ENCODE measurements at places on chromosomes 6 and 20.

DNA sequence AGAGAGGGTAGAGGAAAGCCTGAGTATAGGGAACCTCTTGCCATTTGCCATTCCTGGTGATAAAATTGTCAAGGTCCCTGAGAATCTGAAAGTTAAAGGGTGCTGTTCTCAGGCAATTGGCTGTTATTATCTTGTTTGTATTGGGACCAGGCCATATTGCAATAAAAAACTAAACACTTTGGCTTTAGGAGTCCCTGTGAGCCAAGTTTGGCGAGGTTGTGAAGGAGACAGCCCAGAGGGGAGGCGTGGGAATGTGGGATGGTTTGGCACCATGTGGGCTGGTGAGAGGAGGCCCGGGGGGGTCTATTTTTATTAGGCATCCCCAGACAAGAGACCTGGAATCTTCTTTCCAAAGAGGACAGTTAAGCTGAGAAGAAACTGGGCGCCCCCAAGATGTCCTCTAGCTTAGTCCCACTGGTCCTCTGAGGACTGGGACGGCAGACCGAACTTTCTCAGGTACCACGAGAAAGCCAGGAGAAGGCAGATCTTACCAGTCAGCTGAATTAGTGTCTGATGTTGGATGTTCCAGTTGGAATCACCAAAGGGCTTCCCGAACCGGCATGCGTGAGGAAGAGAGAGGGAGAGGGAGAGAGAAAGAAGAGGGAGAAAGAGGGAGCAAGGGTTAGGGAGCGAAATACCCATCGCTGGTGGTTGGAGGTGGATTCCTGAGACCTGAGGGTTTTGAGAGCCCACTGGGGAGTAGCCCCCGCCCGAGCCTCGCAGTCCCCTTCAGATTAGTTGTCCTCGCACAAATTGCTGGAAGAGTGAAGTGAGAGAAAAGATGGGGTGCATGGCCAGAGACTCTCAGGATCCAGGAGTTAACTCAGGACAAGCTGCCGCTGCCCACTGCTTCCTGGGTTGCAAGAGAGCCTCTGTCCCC lies 24.4 kb downstream of the DYNLT1 start:
- no peak for DNase-seq

- no peak for DNase-seq
These were observed 89.4 kb downstream of the RTN4IP1 start for GRCh38 chr6:106539936-106540335.

GRCh38 chr20:36097337-36098151 lies 57.0 kb upstream of the EPB41L1 start:
- DNase-seq, result no peak

DNA sequence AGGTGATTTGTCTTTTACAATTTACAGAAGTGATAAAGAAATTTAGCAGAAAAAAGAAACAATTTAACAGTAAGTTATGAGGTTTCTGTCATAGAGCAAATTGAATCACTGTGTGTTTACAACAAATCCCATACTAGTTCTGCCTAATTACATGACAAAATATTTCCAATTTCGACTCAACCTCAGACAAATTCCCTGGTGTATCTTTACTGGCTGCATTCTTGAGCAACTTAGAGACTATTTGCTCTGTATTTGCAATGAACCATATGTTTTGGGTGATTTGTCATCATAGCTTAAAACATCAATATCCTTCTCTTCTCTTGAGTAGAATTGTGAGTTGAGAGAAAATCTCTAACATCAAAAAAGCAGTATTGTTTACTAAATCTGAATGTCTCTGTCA lies 128.7 kb downstream of the SIM1 start:
- DNase-seq, result no peak

Data from gastrocnemius medialis (tissue), 4 donors.